ENCODE measurements at places on chromosomes 2 and 18.

DNA sequence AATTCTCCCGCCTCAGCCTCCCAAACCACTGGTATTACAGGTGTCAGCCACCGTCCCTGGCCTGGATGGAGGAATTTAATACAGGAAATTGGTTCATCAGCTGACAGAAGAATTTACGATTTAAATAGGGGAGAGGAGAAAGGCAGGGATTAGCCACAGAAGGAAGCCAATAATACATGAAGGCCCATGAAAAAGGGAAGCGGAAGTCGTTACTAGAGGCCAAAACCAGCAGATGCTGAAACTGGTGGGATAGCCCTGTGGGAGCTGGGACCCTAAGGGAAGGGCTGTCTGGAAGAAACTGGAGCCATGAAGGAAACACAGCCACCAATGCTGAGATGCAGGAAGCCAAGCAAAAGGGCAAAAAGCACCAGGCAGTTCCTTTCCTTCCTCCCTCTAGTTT is 163.7 kb upstream of the RMP24 start:
- no peak for DNase-seq

DNA sequence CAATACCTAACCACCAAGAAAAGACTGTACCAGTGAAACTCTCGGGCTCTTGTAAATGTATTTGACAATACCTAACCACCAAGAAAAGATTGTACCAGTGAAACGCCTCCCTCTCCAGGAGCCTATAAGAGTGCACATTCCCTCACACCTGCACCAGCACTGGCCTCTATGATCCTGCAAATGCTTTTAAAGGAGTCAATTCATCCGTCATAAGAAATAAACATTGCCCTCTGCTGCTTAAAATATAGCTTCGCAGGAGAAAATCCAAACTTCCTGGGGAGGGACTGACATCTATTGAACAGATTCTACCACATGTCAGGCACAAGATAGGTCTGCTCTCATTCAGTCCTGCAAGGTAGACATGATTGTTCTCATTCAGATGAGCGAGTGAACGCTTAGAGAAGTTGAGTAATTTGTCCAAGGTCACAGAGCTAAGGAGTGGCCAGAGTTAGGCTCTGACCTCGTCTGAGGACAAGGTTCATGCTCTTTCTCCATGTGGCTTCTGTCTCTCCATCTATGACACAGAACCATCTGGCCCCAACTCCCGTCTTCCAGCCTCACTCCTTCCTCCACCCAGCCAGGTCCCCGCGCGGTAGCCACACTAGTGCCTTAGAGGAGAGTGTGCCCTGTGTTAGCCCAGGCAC is 38.7 kb downstream of the MCFD2 start:
- no peak for DNase-seq

GRCh38 chr2:83196225-83196624 is 1262.9 kb downstream of the SUCLG1 start:
- DNase-seq: no peak

GRCh38 chr2:182381225-182381624 is 45.6 kb downstream of the PDE1A start:
- no peak for DNase-seq

- no peak for DNase-seq
These were observed 283.3 kb upstream of the THUMPD2 start for GRCh38 chr2:40062381-40062780.

GRCh38 chr2:88254437-88255091 is 84.4 kb downstream of the THNSL2 start:
- no peak for DNase-seq

DNA sequence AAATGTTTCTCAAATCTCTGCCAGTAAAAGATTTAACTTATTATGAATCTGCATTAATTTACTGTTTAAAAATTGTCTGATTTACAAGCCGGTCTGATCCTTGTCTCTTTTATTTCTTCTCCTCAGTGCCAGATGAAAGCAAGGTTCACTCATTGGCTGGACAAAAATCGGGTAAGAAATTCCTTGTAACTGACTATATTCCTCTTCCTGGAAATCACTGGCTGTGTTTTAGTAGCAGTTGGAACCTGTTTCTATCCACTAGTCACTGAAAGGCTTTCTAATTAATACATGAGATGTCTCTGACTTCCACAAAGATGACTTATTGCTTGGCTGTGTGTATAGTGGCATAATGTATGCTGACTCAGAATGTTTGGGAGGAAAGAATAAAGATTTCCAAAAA is 436.6 kb upstream of the NRP2 start:
- DNase-seq: no peak

DNA sequence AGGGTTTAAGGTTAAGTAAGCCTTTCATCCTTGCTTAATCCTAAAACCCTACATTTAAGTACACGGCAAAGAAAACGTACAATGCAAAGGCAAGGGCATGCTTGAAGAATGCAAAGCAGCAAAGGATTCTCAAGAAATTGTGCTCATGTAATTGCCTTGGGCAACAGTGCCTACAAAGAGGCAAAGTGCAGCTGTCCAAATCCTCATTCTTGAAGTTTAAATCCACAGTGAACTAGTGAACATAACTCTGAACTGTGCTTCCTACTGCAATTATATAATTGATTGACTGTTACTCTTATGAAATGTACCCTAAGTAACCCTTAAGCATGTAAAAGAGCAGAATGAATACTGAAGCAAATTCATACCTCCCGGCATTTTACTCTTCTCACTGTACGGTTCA is 85.4 kb downstream of the MAP3K20 start:
- DNase-seq: no peak

DNA sequence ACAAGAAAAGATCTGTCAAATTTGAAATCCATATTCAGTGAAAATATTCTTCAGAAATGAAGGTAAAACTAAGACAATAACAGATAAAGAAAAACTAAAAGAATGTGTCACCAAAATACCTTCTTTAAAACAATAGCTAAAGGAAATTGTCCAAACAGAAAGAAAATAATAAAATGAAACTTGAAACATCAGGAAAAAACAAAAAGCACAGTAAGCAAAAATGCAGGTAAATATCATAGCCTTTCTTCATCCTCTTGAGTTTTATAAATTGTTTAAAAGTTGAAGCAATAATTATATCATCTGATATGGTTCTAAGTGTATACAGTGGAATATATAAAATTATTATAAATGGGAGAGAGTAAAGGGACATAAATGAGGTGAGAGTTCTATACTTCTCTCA is 103.8 kb upstream of the PDE1A start:
- no peak for DNase-seq

- DNase-seq: no peak
These were observed 3.3 kb upstream of the YWHAQ start for GRCh38 chr2:9634133-9634532.

GRCh38 chr2:234535464-234535863 is 38.6 kb upstream of the ARL4C start:
- DNase-seq: no peak

DNA sequence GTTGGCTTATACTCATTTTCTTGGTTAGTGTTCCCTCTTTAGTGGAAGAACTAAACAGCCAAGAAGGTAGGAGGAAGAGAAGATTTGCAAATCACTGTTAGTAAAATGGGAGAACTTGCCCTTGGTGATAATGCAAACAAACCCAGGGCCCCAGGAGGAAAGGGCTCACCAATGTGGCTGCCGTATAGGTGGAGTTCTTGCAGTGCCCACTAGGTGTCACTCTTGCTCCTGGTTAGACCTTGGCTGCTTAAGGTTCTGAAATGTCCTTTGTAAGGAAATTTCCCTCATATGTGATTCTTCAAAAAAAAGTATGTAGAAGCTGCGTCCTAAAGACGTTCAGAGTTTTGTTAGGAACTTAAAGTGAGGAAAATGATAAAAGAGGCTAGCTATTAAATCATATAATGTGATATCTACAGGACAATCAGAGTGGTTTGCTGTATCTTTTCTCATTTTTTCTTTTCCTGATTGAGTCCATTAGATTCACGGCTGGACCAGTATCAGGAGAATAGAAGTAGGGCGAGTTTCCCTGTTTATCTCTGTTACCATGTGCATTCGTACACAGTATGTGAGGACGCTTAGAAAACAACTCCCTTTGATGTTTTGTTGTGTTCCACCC is 48.6 kb downstream of the RPIA start:
- DNase-seq: peak; percentile 39

DNA sequence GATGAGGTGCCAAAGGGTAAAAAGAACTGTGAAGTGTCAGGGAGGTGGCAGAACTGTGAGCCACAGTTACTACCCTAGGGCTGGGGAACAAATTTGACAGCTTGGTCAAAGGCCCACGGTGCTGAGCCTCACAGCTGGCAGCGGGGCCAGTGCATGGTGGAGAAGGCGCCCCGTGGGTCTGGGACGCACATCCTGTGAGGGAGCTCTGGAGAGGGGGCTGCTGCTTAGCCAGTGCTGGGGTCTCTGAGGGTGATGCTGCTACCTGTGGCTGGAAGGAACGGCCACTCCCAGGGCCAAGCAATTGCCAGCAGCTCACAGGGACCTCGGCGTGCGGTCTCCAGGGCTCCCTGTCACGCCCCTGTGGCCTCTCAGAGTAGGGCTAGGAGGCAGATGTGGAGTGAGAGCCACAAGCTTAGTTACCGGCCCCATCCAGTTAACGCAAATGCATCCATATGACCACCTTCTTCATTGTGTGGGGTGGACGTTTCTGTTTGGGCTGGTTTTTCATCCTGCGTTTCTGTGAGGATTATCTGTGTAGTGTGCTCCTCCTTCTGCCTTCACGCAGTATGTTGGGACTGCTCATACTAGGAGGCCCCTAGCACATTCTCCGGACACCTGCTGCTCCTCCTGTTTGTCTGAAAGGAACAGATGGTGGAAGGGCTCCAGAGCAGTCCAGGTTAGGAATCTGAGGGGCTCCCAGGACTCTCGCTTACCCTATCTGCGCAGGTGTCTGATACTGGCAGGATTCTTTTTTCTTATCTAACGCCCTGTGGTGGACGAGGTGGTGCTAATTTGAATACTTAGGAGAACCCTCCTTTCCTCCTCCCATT is 26.0 kb downstream of the STK25 start:
- DNase-seq: no peak

GRCh38 chr2:218130822-218131221 is 5.0 kb downstream of the CXCR2 start:
- DNase-seq: no peak

DNA sequence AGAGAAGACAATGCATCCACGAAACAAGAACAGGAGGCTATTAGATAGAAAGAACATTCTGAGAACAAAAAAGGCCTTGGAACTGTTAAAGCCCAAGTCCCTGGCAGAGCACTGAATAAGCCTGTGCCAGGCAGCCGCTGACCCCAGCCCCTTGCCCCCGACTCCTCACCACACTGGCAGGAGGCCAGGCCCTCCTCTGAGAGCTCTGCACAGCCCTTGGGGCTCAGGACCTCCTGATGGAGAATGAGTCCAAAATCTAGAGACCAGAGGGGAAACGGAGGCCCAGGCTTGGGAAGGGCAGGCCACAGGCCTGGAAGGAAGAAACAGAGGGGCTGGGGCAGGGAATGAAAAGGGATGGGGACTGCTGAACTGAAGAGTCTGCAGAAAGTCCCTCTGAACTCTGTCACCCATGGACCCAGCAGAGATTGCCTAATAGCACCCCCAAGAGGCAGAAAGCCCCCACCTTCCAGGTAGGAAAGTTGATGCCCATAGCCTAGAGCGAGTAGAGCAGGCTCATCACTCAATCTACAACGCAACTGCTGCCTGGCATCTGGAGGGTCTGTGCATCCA is 18.3 kb upstream of the TNS1 start:
- DNase-seq: no peak

DNA sequence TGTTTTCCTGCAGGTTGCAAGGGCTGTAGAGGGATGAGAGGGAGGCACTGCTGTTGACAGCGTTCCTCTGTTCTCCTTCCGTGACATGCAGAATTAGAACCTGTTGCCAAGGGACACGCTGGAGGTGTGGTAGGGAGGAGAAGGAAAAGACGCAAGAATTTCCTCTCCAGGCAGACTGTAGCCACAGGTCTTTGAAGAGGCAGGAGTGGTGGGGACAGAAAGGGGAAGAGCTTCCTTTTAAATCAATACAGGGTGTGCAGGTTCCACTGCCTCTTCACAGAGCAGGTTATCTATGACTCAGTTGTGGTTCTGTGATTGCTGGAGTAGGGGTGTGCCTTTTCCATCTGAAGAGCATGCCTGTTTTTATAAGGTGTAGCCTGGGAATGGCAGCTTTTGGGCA is 133.0 kb downstream of the WDSUB1 start:
- DNase-seq: no peak

DNA sequence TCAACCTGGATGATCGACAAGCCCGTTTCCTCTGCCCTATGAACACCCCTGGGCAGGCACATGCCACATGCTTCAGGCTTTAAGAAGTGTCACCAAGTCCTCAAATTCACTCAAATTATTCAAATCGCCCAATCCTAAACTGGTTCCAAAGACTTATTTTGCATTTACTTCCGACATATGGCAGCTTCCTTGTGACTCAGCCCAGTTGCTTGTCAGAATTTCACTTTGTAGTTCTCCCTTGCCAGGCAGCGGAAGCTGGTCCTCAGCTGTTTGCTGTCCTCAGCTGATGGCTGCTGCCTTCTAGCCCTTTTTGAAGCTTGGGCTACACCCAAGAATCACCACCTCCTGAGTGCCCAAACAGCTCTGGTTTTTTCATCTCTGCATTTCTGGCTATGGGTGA is 105.4 kb upstream of the LMAN1 start:
- no peak for DNase-seq

- DNase-seq: no peak
These were observed 103.2 kb upstream of the HS6ST1 start for GRCh38 chr2:128421861-128422311.

GRCh38 chr2:189337656-189338055 is 103.6 kb upstream of the WDR75 start:
- no peak for DNase-seq

DNA sequence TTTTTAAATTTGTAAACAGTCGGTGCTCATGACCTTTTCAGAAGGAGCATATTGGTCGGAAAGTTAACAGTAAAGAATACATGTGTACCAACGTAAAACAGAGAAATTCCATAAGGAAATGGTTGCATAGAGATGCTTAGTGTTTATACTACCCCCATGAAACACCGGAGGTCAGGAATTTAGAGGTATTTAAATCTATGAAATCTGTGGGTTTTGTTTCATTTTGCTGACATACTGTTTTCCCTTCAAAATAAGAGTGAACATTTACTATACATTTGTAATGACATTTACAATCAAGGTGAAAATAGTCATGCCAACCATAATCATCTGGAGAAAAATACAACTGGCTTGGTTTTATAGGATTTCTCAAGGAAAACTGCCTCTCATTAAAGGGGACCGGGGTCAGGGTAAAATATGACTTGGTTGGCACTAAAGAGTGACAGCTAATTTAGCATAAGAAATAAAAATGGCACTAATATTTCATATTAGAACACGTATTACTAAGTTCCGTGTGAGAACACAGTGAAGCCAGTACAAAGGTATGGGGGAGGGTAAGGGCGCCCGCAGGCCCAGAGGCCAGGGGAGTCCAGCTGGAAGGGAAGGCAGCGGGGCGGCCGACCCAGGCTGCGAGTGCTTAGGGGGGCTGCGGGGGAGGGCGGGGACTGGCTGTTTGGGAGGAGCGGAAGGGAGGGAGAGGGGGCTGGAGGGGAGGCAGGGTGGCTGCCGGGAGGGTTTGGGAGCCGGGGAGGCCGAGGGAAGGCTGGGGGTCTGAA is 1.1 kb upstream of the RNU4ATAC start:
- peak; percentile 43 for DNase-seq

GRCh38 chr2:137870682-137871081 is 93.6 kb upstream of the HNMT start:
- no peak for DNase-seq
